Right renal cortex interstitium (tissue), 3 donors: ENCODE measurements at places on chromosomes 2 and 18.

GRCh38 chr2:157876786-157877138 lies 632 bp upstream of the ACVR1 start:
- DNase-seq = no peak

- no peak for DNase-seq
Observed at GRCh38 chr18:51077217-51077616, 47.2 kb downstream of the SMAD4 start.

DNA sequence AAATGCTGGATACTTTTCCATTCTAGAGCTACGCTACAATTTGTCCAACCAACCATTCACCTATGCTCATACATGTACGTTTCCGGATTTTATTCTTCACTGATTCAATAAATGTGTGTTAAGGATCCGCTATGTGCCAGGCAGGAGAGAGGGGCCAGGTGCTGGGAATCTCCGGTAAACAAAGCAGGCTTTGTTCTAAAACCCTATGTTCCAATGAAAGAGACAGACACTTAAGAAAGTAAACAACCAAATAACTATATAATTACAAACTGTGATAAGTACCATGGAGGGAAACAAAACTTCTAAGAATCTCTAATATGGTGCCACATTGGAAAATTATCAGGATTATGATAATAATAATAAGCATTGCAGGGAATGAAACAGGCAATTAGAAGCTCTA lies 22.2 kb upstream of the POMC start:
- no peak for DNase-seq

GRCh38 chr2:105645031-105645937 lies 99.4 kb upstream of the NCK2 start:
- DNase-seq = no peak

DNA sequence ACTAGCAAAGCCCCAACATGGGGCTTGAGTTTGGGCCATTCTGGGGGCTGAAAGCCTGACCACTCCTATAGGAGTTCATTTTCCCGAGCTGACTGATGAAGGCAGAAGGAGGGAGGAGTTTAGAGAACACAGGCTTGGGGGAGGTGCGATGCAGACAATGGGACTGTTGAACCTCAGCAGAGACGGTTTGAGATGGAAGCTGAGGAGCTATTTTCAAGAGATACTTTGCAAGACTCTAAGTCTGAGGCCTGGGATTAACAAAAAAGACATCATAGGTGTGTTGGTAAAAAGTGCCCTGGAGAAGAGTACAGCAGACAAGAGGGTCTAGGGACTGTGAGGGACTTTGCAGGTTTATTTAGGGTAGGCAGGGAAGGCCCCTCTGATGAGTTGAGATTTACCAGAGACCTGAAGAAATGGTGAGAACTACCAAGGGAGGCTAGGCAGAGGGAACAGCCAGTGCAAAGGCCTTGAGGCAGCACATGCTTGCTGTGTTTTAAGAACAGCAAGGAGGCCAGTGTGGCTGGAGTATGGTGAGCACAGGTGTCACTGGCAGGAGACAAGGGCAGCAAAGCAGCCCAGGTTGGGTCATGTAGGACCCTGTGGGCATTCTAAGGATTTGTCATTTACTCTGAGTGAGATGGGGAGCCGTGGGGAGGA lies 31.6 kb downstream of the PCBP1 start:
- no peak for DNase-seq

DNA sequence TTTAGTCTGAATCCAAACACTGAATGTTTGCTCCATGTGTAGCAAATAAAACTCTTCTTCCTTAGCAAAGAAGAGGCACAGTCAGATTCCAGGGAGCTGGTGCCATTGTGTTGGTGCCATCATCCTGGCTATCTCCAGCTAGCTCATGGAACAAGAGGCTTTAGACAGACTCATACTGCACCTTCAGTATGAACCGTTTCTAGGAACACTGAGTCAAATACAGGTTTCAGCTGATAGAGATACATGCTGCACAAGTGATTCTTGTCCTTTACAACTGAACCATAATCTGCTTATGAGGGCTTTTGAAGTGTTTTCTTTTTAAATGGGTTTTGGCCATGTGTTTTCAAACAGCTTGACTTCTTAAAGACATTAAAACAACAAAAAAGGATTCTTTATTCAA lies 57.9 kb downstream of the DYNC1I2 start:
- DNase-seq = no peak

- DNase-seq = no peak
Observed at GRCh38 chr2:174951745-174952144, 53.4 kb downstream of the CHN1 start.

GRCh38 chr2:224551693-224552092 lies 33.5 kb downstream of the CUL3 start:
- DNase-seq = no peak
